ENCODE measurements at places on chromosomes 5 and 9.

- DNase-seq: no peak
These were observed 136.2 kb downstream of the TARS1 start for GRCh38 chr5:33576726-33577590.

DNA sequence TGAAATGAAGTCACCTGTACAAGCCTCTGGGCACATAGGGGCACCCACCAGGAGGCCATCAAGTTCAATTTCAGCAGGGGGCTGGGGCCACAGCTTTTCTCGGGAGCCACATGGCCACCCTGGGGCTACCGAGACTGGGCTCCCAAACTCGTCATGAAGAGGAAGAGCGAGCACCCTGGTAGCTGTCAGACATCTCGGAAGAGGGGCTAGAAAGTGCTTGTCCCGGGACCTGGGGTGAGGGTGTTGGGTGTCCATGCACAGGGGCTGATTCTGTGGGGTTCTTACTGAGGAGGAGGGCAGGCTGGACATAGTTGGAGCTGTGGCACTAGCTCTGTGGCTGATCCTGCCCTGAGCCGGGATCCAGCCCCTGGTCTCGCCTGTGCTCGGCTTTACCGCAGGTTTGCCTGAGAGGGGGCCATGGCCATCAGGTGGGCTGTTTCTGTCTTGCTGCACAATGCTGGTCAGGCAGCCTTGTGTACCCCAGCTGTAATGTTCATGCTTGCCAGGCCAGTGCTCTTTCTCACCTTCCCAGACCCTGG lies 70.3 kb downstream of the PHF2 start:
- no peak for DNase-seq

GRCh38 chr9:128454991-128455390 lies 815 bp upstream of the ODF2 start:
- DNase-seq: no peak

DNA sequence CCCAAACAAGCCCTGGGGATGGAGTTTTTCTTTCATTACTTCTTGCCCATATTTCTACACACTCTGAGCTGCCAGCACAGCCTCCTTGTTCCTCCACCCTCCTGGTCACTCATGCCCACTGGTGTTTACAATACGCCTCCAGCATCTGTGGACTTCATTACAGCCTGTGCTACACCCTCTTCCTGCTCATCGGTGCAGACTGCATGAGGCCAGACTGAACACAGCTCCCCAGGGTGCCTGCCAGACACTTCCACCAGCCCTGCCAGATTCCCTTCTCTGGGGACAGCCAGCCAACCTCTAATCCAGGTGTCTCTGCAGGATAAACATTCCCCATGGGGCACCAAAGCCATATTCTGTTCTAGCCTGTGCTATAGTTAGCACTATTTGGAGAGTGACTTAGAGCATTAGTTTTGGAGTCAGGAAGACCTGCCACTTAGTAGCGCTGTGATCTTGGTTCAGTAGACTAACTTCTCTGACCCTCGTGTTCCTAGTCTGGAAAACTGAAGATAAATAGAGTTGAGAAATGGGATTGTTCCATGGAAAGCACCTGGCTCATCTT lies 163.8 kb upstream of the KLF4 start:
- DNase-seq: no peak

DNA sequence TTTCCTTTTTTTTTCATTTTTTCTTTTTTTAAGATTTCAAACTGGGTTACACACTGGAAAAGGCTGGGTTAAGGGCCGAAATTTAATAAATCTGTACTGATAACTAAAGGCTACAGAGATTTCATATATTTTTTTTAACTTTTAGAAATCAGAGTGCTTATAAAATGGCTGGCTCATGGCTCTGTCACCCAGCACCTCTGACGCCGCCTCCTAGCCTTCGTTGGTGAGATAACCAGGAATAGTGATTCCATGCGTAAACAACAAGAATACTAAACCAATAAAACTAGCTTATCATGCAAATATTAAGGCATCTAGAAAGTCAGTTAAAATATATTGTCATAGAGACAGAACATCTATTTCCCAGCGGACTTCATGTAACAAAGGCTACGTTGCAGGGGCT lies 226.4 kb downstream of the NFIB start:
- DNase-seq: no peak

DNA sequence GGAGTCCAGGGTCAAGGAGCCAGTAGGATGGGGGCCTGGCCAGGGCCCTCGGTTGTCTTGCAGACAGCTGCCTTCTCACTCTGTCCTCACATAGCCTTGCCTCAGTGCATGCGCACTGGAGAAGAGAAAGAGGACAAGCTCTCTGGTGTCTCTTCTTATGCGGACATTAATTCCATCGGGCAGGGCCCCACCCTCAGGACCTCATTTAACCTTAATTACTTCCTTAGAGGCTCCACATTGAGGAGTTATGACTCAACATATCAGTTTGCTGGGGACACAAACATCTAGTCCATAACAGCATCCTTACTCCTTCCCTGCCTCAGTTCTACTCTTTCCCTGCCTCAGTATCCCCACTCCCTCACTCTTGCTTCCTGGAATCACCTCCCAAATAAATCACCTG lies 78.4 kb downstream of the FRMD3 start:
- DNase-seq: no peak

- no peak for DNase-seq
These were observed 45.4 kb downstream of the HACD4 start for GRCh38 chr9:20985851-20986600.

Measured in activated T-cell treated with anti-CD3 and anti-CD28 coated beads for 4 hours (primary cell).